ENCODE measurements at places on chromosomes 1 and 21.

GRCh38 chr1:154419620-154420571 lies 14.8 kb downstream of the IL6R start:
- no peak for DNase-seq

DNA sequence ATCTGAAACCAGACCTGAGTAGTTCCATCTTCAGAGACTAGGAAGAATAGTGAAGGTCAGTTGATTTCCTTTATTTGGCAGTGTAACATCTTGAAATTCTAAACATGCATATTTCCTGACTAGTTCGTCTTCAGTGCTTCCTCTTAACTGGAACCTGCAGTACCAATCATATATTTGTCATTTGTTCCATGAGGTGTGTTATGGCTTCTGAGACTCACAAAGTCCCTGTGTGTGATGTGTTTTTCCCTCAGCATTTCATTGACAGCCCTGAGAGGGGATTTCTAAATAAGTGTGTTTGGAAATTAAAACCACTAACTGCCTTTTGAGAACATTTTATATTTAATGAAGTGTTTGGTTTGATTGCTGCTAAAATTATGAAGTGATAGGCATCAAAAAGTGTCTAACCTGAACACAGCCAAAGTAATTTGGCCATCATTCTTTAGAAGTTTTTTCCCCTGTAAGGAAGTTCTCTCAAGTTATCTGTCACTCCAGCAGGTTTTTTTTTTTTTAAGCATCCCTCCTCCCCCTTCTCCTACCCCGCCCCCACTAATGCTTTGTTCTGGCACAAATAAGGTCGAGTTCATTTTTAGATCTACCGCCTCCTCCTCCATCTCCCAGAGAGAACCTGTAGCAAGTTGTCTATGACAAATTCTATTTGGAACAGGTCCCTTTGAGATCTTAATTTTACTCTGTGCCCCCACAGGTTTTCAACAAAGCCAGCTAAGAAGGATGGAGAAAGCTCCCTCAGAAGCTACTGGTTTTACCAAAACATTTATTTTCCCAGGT lies 61.4 kb downstream of the TMEM200B start:
- no peak for DNase-seq

DNA sequence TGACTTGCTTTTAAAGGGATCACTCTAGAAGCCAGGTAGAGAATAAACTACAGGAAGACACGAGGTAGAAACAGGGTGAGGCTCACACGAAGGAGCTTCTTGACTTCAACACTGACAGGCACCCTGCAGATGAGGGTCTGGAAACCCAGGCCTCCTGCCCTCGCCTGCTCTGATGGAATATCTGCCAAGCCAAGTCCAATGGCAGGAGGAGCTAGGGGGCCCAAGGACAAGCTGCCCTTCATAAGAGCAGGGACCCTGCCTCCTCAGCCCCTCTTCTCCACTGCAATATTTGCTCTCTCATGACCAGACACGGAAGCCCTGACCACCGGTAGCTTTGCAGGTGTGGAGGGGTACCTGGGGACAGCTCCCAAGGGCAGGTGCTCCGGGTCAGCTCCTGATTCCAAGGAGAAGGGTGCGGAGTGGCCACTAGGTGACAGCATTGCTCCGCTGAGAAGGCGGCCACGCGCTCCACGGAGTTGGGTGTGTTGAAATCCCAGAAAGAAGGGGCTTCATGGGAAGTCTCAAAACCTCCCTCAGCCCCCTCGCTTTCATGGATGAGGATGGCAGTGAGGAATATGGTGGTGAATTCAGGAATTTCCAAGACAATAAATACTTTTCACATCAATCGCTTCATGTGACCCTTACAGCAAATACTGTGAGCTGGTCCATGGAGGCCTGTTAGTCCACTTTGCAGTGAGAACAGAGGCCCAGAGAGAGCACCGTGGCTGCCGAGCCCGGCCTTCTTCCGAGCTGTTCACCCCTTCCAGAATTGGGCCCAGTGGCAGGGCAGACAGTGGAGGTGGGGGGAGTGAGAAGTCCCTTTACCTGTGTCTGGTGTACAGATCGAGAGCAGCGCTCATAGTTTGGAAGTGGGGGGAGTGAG lies 33.2 kb upstream of the PAX7 start:
- peak; percentile 35 for DNase-seq

GRCh38 chr1:31870086-31870736 lies 54.4 kb upstream of the SPOCD1 start:
- DNase-seq: no peak

GRCh38 chr1:248844526-248844925 lies 6.5 kb downstream of the ZNF672 start:
- no peak for DNase-seq

DNA sequence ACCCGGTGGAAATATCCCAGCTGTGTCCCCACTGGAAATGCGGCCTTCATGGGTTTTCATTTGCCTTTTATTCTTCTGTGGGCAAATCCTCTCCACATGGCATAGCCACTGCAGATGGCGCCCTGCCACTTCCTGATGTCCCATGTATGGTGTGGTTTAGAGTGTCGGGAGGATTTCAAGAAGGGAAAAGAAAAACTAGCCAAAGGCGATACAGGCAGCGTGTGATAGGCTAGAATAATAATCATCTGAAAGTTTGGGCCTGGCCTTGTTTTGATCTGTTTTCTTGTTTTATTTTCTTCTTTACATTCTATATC lies 123.6 kb downstream of the PEX14 start:
- no peak for DNase-seq

- DNase-seq: no peak
Observed at GRCh38 chr1:155392898-155393411, 72.3 kb downstream of the RUSC1 start.

DNA sequence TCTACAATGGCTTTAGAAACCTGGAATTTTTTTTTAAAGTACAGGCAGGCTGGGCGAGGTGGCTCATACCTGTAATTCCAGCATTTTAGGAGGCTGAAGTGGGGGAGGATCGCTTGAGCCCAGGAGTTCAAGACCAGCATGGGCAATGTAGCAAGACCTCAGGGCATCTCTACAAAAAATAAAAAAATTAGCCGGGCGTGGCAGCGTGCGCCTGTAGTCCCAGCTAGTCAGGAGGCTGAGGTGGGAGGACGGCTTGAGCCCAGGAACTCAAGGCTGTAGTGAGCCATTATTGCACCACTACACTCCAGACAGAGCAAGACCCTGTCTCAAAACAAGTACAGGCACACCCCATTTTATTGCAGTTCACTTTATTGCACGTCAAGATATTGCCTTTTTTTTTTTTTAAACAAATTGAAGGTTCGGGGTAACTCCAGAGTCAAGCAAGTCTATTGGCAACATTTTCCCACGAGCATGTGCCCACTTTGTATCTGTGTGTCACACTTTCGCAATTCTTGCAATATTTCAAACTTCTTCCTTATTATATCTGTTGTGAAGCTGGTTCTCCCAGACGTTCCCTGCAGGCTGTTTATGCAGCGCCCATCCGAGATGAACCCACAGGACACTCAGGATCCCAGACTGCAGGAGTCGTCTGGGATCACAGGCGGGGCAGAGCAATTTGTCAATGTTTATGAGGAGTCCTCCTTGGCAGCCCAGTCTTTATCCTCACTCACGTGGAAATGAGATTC lies 4.7 kb downstream of the HES2 start:
- no peak for DNase-seq

DNA sequence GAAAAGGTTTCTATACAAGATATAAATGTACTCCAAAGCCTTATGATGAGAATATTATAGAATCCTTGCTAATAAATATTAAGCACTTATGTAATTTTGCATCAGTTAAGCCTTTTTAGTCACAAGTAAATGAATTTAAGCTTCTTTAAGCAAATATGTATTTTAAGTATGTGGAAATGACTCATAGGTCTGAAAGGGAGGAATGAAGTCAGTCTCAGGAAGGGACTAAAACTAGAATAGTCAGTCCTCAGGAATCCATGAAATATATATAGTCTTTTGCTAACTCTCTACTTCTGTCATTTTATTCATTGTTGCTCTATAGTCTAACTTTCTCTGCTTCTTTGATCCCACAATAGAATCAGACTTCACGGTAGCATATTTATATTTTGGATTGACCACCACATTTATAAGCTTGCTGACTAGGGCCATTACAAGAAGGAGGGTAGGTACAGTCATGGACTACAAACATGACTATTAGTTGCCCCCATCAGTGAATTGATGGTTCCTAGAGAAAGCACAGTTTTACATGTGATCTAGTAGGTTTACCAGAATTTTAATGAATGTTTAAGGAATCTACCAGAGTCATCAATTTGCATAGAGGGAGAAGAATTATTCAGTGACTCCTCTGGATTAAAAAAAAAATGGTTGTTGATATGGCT lies 20.2 kb upstream of the RABGGTB start:
- no peak for DNase-seq

Measured in GM19239 (cell line).